ENCODE measurements at places on chromosomes 5 and 9.

DNA sequence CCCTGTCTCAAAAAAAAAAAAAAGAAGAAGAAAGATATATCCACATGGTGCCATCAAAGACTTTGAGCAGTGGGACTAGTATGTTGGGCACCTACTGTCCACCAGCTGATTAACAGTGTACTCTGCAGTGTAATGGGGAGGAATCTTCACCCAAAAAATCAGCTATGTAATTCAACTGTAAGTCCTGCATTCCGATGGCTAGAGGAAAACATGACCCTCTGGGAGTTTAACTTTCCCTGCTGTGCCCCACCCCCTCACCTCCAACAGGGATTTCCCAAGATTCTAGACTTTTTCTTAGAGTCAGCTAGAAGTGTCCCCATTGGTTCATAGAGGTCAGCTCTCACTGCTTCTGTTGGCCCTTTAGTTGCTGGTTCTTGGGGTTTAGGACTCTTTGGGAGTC is 221.2 kb upstream of the CLINT1 start:
- no peak for DNase-seq

DNA sequence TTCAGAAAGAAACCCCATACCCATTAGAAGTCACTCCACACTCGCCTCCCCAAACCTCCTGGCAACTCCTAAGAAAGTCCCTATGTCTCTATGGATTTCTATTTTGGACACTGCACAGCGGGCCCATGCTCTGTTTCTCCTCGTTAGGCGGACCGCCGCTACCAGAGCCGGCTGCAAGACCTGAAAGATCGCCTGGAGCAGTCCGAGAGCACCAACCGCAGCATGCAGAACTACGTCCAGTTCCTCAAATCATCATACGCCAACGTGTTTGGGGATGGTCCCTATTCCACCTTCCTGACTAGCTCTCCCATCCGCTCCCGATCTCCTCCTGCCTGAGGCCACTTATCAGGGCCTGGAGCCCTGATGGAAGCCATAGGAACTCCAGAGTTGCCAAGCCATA is 4.6 kb upstream of the GLE1 start:
- no peak for DNase-seq

- peak; percentile 36 for DNase-seq
These were observed 422.6 kb downstream of the EFNA5 start for GRCh38 chr5:107248066-107248695.

GRCh38 chr5:118293378-118293777 is 695.0 kb downstream of the DTWD2 start:
- no peak for DNase-seq

GRCh38 chr9:85331626-85332025 is 410.1 kb downstream of the AGTPBP1 start:
- no peak for DNase-seq

DNA sequence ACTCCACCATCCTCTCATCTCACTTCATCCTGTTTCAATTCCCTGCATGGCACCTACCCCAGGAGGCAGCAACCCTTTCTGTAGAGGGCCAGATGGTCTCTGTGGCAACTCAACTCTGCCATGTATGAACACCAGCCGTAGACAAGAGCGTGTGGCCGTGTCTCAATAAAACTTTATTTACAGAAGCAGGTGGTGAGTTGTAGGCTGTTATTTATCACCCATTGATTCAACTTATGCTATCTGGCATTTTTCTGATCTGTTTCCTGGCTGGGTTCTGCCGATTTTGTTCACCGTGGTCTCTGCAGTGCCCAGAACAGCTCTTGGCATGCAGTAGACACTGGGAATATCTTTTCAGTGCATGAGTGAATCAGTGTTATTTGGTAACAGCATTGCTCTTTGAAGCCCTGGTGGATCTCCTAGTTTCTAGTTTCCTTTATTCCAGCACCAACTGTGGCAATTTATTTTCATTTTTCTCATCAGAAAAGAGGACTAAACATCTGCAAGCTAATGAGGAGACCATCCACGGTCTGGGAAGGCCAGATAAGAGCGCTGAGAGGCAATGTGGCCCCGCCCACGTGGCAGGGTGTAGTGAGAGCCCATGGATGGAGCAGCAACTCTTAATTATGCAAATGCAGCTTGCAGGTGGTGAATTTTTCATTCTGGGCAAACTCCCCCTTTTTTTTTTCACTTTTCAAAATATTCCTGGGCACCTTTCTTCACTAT is 77.9 kb downstream of the CTSL start:
- DNase-seq, result no peak

- no peak for DNase-seq
These were observed 1.1 kb upstream of the SNX24 start for GRCh38 chr5:122844136-122844909.

GRCh38 chr9:18358325-18358724 is 115.6 kb upstream of the ADAMTSL1 start:
- peak; percentile 71 for DNase-seq

DNA sequence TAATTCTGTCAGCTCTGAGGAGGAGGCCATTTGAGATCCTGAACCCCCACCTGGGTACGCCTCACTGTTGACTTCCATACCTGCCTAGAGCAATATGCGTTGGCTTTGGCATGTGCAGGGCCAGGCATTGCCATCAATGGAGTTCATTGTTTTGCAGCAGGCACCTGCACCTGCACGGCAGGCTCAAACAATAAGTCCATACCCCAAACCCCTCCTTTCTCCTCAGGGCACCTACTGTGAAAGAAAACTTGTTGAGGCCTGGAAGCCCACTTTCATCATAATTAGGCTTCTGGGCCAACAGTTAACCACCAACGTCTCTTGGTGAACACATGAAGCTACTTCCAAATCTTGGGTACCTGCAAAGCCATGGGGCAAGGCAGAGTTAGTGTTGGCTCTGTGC is 238.7 kb downstream of the NFIB start:
- no peak for DNase-seq

DNA sequence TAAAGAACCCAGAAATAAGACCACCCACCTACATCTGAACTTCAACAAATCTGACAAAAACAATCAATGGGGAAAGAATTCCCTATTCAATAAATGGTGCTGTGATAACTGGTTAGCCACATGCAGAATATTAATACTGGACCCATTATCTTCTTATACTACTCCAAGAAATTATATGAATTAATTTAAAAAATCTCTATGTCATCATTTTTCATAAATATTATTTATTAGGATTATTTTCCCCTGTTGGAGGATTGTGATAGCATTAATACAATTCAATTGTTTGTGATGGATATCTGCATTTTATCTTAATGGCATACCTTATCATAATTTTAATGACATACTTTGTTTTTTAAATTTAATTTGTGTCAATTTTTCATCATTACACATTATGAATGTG is 682.2 kb upstream of the CTNND2 start:
- no peak for DNase-seq

- no peak for DNase-seq
These were observed 128.8 kb downstream of the FSTL4 start for GRCh38 chr5:133483406-133484090.
